ENCODE measurements at places on chromosomes 5 and 9.

GRCh38 chr5:179314606-179315355 lies 30.5 kb downstream of the ADAMTS2 start:
- no peak for DNase-seq

DNA sequence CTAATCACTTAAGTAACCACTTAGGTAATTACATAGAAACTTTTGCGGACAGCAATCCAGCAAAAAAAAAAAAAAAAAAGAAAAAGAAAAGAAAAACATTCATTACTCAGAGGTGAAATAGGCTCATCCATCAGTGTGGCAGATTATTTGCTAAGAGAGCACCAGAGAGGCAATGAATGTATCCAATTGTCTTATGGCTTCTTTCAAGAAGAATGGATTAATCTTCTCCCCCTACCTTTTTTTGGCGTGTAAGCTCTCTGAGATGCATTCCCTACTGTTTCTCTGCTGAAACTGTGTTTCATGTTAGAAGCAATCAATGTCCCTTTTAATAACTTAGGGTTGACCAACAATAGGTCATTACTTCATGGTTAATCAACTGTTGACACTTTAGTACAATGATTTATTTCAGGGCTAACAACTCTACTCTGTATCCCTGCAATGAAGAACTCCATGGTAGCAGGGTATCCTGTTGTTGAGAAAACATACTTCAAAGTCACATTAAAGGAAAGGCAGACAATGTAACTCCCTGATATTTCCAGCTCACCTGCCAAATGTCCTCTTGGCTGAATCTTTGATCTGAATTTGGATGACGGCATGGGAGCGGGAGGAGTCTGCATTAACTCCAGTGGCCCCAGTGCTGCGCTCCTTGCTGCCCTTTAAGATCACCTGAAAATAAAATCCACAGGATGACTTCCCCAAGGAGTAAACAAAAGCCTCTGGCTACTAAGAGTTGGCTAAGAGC lies 57.6 kb downstream of the KIF24 start:
- no peak for DNase-seq

GRCh38 chr5:1541702-1542400 lies 18.1 kb upstream of the LPCAT1 start:
- DNase-seq: no peak

GRCh38 chr9:95343725-95344287 lies 26.3 kb upstream of the FANCC start:
- DNase-seq: no peak

- no peak for DNase-seq
These were observed 32.9 kb downstream of the PRLR start for GRCh38 chr5:35197351-35197750.

- DNase-seq: no peak
These were observed 473.7 kb upstream of the PTGER4 start for GRCh38 chr5:40206030-40206429.

DNA sequence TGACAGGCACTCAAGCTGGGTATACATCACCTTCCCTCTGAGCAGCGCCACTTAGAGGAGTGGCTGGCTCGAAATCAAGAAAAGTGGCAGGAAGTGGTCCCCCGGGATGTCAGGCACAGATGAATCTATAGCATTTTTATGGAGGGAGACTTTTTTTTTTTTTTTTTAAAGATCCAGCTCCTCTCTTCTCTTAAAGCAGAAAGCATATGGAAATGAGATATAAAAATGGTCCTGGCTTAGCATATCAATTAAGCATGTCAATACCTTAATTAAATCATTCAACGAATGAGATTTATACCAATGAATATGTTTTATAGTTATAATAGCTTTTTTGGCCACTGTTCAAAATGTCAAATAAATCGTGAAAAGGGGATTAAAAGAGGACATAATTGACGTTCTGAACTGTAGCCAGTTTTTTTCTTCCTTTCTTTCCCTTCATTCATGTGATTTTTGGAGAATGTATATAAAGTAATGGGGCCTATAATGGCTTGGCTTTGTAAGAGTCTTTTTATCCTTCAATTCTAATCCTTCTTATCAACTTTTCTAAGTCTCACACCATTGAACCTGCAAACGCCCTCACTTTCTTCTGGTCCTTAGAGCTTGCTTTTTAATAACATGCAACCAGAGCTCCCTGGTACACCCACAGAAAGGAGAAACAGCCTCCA lies 319.2 kb upstream of the PANK3 start:
- DNase-seq: no peak

GRCh38 chr5:117947836-117948235 lies 1040.5 kb downstream of the DTWD2 start:
- DNase-seq: no peak

DNA sequence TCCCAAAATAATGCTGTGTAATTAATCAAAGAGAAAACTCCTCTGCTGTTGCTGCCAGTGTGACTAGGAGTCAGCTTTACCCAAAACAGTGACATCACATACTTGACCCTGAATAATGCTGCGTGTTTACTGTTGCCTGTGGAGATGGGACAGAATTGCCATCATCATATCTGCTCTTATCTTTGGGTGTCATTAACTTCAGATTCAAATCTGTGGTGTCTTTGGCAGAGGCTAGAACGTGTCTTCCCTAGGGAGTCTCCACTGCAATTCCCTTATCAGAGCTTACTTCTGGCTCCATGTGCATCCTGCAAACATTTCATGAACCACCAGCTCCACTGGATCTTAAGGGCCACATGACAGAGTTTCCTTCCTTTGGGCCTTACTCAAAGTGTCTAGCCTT lies 88.9 kb upstream of the MRPS30 start:
- DNase-seq: no peak

DNA sequence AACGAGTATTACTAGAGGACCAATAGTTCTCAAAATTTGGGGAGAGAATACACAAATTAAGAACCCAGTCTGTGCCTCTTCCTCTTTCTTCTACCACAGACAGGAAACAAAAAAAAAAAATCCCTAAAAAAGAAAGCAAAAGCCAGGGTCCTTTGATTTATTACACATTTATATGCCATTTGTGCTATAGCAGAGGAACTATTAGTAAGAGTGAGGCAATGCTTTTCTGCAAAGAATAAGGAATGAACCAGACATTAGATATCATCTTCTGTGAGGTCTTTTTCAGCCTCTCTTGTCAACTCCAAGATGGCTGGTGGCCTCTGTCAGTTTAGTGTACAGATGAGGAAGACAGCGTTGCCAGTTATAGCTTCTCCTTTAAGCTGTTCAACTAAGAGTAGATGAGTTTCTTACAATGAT lies 127.6 kb downstream of the RFX3 start:
- DNase-seq: no peak

GRCh38 chr5:39654715-39655114 lies 229.9 kb upstream of the DAB2 start:
- DNase-seq: no peak

DNA sequence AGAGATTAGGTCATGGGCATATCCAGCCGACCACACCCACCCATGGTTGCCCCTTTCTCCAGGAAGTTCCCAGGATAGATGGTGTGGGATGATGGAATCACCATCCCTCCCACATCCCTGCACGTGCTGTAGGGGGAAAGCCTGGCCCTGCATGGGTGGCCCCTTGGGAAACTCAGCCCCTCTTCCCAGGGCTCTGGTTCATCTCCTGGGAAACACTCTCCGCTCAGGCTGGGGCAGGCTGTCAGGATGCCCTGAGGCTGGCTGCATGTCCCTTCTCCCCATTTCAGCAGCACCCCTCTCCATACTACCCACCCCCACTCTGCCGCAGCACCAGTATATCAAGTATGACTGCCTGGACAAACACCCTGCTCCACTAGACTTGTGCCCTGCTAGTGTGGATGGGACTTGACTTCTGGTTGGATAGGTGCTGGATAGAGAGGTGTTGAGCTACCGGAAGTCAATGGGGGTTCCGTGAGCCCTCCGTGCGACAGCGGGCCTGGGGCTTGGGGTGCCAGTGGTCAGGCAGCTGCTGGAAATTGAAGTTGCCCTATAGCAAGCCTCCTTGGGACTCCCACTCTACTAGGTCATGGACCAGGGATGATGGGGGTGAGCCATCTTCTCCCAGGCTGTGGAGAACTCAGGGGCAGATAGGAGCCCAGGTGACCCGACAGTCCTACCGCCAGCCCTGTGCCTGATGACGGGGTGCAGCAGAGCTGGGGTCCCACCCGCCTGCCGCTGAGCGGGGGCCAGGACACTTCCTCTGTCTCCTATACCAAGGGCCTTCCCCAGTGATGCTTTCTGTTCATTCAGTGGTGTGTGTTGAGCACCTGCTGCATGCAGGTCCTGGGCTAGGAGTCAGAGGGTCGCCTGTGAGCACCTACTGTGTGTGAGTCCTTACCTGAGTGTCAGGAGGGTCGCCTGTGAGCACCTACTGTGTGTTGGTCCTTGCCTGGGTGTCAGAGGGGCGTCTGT lies 69.4 kb upstream of the COL5A1 start:
- DNase-seq: no peak
